ENCODE measurements at places on chromosomes 4 and X. TPM values are rescaled to one million over a fixed set of nuclear protein-coding genes. Genes with fewer than 3 reads are reported as not detected.

HPSE gene
- total RNA-seq: 1.0 TPM

DNA sequence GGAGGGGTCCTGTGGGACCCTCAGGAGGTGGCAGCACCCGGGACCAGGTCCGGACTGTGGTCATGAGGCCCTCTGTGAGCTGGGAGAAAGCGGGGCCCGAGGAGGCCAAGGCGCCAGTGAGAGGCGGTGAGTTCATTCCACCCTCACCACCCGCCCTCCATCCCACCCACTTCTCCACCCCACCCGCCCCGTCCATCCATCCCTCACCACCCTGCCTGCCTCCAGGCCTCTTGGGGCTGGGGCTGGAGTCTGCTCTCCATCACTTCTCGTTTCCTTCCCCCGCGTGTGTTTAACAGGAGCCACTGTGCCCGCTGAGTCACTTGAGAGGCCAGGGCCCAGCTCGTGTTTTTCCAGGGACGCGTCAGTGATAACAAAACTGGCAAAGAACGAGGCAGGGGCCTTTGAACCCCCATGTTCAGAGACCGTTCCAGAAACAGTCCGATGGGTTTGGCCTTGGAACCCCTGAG lies 6.2 kb downstream of the SH3TC1 start:
- DNase-seq: no peak

DNA sequence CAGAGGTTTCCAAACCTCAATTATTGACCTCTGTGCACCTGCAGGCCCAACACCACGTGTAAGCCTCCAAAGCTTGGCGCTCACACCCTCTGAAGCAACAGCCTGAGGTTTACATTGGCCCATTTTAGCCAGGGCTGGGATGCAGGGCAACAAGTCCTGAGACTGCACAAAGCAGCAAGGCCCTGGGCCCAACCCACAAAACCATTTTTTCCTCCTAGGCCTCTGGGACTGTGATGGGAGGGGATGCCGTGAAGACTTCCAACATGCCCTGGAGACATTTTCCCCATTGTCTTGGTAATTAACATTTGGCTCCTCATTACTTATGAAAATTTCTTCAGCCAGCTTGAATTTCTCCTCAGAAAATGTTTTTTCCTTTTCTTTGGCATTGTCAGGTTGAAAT lies 54.9 kb upstream of the CNKSR2 start:
- DNase-seq: no peak

DNA sequence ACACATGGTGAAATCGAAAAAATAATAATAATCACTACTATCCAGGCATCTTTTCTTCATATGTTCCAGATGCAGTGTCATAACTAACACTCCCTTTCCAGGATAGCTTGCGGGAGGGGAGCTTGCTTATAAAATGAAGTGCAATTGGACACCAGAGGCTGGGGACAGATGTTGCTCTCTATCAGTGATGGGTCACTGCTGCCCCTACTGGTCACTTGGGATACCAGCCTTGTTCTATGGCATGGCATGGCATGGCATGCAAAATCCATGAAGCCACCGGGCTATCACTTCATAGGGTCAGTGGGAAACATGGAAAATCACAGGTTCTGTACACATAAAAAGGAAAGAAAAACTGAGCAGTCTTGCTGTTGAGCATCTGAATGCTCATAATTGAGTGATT lies 168.1 kb downstream of the GLRA2 start:
- DNase-seq: peak; percentile 26

- DNase-seq: no peak
Measured at GRCh38 chr4:168859888-168860694, 150.0 kb downstream of the CBR4 start.

GRCh38 chrX:63765712-63766111 lies 19.3 kb downstream of the ARHGEF9 start:
- DNase-seq: no peak
